ENCODE measurements at places on chromosomes 4 and X.

- DNase-seq, result no peak
Observed at GRCh38 chr4:149549911-149550310, 265.7 kb downstream of the IQCM start.

GRCh38 chr4:3402491-3403347 lies 39.0 kb upstream of the HGFAC start:
- DNase-seq, result no peak

GRCh38 chrX:105282077-105282476 lies 61.6 kb upstream of the TEX13A start:
- DNase-seq, result no peak

GRCh38 chrX:49858341-49858740 lies 20.9 kb upstream of the USP27X start:
- DNase-seq, result no peak

GRCh38 chr4:187619319-187619718 lies 376.3 kb upstream of the ZFP42 start:
- no peak for DNase-seq

GRCh38 chr4:100014616-100015015 lies 64.5 kb upstream of the H2AZ1 start:
- DNase-seq, result no peak

GRCh38 chr4:170243662-170244288 lies 154.0 kb upstream of the AADAT start:
- no peak for DNase-seq

GRCh38 chrX:55451141-55451540 lies 786 bp upstream of the MAGEH1 start:
- DNase-seq, result no peak

DNA sequence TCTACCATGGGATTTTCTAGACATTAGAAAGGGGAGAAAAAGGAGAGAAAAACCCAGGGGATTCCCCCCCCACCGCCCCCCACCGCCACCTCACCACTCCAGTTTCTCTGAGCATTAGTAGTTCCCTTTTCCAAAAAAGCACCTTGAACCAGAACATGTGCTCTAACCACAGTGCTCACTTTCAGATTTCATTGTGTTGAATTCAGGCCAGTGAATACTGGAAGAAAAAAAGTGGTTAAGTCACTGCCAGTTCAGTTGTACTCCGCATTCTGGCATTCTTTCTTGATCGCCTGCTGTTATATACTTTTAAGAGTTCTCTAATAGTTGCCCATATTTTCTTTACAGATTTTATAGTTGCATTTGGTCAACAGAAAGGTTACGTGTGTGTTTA lies 40.9 kb downstream of the JADE3 start:
- no peak for DNase-seq

DNA sequence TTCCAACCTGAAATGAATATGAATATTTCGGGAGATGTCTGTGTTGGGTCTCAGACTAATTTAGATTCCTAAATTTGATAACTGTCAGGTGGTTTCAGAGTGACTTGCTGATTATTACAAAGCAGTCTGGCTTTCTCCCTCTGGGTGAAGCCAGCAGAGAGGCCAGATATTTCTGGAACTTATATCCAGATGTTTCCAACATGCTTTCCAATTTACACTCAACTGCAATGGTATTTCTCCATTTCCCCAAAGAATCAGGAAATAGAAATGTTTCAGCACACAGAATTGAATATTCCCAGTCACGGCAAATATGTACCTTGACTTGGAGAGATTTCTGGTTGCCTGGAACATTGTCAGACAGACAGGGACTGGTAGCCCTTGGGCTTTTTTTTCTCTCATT lies 48.5 kb upstream of the EGFL6 start:
- no peak for DNase-seq

DNA sequence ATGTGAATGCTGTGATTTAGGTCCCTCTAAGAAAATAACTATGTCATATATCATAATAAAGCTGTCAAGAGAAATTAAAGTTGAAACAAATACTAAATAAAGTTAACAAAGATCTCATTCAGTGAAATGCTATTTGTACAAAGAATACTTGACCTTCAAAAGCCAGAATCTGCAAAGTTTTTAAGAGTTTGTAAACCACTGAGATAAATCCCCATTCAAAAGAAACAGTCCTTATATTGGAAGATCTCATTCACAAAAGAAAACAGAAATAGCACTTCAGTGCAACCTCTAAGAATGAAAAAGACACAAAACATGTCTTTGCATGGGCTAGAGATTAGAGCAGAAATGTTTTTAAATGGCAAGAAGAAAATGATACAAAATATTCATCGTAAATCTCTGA lies 149.1 kb upstream of the USP38 start:
- no peak for DNase-seq

DNA sequence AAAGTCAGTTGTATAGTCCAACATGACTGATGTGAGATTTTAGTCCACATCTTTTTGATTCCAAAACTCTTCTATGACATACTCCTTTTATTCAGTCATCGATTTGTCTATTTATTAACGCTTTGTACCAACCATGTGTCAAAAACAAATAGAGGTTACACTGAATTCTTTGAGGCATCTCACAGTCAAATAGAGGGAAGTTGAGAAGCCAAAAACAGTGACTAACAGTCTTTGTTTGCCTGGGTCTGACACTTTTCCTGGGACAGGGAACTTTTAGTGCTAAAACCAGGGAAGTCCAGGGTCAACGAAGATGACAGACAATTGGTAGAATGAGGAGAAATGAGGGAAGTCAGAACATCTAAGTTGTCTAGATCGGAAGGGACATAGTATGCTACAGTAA lies 169.9 kb upstream of the HS3ST1 start:
- DNase-seq, result no peak

GRCh38 chr4:77163641-77164040 lies 6.6 kb downstream of the CCNG2 start:
- DNase-seq, result no peak

- DNase-seq, result no peak
Observed at GRCh38 chr4:26619784-26620183, 35.9 kb downstream of the TBC1D19 start.

DNA sequence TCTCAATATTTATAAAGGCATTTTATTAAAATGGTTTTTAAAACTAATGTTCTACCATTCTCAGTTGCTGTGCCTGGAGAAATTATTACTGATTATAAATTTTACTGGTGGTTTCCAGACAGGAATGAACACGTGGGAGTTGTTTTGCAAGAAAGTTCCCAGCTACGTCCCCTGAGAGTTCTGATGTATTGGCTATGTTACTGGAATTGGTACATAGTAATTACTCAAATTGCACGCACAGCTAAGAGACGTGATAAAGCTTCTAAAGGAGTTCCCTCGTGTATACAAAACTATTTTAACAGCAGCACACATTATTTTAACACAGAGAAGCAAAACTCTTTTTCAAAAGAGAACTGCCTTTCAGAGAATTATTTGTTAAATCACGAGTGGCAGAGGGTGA lies 292.2 kb downstream of the NLGN4X start:
- no peak for DNase-seq

GRCh38 chr4:6480534-6481088 lies 8.2 kb upstream of the PPP2R2C start:
- DNase-seq, result no peak

DNA sequence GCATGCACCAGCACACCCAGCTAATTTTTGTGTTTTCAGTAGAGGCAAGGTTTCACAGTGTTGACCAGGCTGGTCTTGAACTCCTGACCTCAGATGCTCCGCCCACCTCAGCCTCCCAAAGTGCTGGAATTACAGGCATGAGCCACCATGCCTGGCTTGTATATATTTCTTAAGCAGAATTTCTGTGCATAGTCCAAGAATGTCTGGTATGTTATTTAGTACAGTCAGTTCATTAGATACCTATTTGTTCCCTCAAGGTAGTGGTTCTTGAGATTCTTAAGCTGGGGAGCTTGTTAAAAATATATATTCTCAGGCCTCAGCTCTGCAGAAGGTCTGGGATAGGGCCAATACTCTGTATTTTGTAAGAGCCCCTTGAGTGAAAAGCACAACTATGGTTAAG lies 4.6 kb upstream of the SERTM2 start:
- no peak for DNase-seq

- DNase-seq, result no peak
Observed at GRCh38 chr4:4712800-4713528, 146.5 kb upstream of the MSX1 start.

DNA sequence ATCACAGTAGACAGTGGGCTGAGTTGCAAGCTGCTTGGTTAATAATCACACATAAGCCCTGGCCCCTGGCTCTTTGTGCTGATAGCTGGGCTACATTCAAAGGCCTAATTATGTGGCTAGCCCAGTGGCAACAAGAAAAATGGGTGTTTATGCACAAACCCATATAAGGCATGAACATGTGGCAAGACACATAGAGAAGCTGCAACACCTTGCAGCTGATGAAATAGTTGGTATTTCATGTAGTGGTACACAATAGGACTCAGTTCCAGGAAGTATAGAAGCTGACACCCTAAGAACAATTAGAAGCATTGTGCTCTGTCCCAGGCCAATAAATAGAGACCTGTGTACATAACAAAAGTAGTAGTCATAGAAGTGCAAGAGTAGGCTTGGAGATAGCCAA lies 14.6 kb upstream of the ZNF630 start:
- DNase-seq, result no peak

- no peak for DNase-seq
Observed at GRCh38 chr4:4311193-4311592, 21.1 kb downstream of the ZBTB49 start.

- no peak for DNase-seq
Observed at GRCh38 chr4:78477276-78477675, 74.3 kb upstream of the ANXA3 start.

DNA sequence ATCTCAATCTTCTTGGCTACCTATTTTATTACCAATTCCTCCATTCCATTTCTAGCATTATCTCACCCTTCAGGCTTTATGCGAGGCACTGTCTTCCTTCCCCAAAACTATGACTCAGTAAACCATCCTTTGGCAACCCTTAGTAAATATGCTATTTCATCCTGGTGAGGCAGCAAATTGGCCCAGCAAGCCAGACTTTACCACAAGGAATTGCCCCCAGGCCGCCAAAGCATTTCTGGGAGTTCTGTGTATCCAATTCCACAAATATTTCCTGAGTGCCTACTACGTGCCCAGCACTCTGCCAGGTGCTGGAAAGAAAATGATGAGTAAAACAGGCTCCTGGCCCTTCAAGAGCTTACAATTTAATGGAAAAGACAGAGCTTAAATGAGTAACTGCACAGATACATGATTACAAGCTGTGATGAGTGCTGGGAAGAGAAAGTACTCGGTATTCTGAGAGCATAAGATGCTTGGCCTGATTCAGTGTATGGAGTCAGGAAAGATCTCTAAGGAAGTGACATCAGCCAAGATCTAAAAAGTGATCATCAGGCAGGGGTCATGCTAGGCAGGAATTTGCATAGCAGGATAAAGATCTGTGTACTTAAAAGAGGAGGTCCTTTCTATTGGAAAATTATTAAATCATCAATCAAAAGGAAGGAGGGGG lies 193.8 kb downstream of the ADAMTS3 start:
- DNase-seq, result no peak

- peak; percentile 1 for DNase-seq
Observed at GRCh38 chrX:115561605-115562479, 868 bp downstream of the PLS3 start.

DNA sequence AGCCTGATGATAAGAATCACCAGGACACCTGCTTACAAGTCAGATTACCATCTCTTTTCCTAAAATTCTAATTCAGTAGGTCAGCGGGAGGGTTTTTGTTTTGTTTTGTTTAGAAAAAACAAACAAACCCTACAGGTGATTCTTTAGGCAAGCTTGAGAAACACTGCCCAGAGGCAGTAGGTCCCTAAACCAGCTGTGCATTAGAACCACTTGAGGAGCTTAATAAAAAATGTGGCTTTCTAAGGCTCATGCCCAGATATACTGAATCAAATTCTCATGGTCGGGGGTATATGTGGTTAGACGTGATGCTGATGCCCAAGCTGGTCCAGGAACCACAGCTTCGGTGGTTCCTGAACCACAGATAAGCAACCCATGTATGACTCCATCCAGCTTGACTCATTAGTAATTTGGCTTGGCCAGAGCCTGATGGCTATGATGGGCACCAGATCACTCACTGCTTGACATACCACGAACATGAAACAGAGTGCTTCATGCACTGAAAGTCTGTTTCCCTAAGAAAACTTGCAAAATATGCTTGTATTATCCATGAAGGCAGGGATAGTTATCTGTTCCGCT lies 338.1 kb upstream of the F9 start:
- no peak for DNase-seq

- peak; percentile 17 for DNase-seq
Observed at GRCh38 chrX:119004920-119005524, 30.6 kb downstream of the LONRF3 start.

DNA sequence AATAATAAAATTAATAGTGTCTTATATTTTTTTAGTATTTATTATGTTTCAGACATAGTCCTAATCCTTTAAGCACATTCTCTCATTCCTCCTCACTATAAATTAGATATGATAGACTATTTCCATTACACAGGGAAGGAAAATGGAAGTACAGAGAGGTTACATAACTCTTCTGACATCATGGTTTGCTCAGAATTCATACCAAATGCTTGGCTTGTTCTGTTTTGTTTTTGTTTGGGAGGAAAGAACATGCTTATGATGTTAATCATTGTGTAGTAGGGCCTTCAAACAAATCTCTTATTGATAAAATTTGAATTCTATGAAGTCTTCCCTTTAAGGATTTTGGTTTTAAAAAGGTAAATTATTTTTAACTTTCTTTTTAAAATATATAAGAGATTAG lies 59.5 kb downstream of the RXFP1 start:
- DNase-seq, result no peak
